ENCODE measurements at places on chromosomes 5 and 9.

DNA sequence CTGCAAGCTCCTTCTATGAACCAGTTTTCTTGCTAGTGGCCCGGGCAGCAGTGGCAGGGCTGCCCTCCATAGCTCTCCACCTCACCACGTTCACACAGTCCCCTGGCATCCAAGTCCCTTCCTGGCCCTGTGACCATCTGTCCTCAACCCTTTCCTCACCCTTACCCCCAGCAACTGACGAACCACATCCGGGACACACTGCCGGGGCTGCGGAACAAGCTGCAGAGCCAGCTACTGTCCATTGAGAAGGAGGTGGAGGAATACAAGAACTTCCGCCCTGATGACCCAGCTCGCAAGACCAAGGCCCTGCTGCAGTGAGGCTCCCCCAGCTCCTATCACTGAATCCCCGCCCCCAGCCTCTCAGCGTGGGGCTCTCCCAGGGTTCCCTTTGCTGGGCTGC is 18.8 kb downstream of the DNM1 start:
- DNase-seq, result no peak

- DNase-seq, result no peak
These were observed 690.2 kb downstream of the NR2F1-AS1 start for GRCh38 chr5:92890841-92891244.

GRCh38 chr9:94627287-94627686 is 12.0 kb downstream of the FBP1 start:
- no peak for DNase-seq

DNA sequence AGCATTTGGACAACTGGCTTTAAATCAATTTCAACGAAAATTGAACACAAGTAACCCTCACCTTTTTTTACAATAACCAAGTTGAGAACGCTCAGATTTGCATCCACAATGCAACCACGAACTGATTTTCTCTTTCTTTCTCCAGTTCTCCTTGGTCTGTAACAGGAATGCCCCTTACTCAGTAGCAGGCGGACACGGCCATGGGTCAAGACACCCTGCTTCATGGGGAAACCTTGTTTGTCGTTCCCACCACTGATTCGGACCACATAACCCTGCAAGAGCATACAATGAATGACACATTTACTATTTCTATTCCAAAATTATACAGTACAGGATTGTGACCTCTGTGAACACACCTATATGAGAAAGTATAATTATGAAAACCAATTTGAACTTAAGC is 1.4 kb downstream of the RPS6 start:
- no peak for DNase-seq

DNA sequence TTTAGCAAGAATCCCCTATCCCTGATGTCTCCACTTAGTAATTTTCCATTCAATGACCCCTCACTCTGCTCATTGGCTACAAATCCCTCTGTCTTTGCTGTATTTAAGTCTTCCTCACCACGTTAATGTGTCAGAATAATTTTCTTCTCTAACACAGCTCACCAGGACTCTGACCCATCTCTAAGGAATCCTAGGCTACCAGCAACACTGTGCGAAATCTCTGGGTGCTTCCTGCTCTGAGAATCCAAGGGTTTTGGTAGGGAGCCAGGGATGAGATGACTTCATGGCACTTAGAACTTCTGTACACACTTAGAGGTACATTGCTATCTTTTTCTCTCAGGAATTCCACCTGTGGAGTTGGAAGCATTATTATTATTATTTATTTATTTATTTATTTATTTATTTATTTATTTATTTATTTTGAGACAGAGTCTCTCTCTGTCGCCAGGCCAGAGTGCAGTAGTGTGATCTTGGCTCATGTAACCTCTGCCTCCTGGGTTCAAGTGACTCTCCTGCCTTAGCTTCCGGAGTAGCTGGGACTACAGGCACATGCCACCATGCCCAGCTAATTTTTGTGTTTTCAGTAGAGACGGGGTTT is 53.5 kb downstream of the FOXI1 start:
- no peak for DNase-seq

GRCh38 chr5:154162539-154163151 is 27.9 kb upstream of the GALNT10 start:
- no peak for DNase-seq
